ENCODE measurements at places on chromosomes 6 and 20.

GRCh38 chr6:111377558-111378120 lies 105.4 kb downstream of the REV3L start:
- DNase-seq = no peak

- DNase-seq = no peak
Measured at GRCh38 chr20:45098103-45098773, 2.7 kb downstream of the KCNS1 start.

- no peak for DNase-seq
Measured at GRCh38 chr20:33826270-33826897, 15.2 kb downstream of the CHMP4B start.

- no peak for DNase-seq
Measured at GRCh38 chr6:70298068-70298467, 4.8 kb downstream of the COL9A1 start.

DNA sequence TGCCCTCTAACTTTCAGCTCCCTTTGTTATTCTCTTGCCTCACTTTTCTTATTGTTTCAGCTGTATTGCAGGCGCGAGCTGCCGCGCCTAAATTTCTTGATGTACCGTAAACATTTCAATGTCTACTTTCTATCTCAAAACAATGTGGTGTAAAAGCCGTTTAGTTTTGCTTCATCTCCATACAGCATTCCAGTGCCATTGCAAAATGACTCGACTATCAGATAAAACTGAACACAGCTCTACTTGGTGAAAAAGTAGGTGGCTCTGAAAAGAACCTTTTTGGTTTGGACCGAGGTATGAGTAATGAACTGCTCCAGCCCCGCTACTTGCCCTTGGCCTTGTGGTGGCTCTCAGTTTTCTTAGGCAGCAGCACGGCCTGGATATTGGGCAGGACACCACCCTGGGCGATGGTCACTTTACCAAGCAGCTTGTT lies 74.6 kb downstream of the OR2B2 start:
- no peak for DNase-seq

Data from AG09309 (cell line).